Activated naive CD8-positive, alpha-beta T cell treated with anti-CD3 and anti-CD28 coated beads, Interleukin-2, amount 10 ng/mL, durations not matched to agents 7 days and 5 days (primary cell): ENCODE measurements at places on chromosomes 12 and 14.

DNA sequence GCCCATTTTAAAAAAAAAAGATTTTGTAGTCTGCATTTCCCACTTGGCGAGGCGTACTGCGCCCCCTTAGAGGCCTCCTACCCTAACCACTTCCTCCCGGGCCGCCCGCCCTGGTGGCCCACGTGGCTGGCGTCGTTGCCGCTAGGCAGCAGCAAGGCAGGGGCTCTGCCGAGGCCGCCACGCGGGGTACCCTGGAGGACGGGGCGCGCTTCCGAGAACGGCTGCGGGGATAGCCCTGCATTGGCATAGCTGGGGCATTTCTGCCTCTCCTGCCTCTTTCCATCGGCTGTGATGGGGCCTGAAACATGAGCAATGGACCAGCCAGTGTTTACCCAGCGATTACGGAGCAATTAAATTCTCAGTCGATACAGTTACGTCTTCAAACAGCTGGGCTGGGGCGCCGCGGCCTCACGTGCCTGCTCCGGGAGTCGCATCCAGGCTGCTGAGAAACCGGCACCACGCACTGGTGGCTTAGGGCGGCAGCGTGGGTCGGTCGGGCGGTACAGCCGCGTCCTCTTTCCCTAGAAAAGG, 38.0 kb downstream of the IQSEC3 start:
- peak; percentile 59 for DNase-seq

DNA sequence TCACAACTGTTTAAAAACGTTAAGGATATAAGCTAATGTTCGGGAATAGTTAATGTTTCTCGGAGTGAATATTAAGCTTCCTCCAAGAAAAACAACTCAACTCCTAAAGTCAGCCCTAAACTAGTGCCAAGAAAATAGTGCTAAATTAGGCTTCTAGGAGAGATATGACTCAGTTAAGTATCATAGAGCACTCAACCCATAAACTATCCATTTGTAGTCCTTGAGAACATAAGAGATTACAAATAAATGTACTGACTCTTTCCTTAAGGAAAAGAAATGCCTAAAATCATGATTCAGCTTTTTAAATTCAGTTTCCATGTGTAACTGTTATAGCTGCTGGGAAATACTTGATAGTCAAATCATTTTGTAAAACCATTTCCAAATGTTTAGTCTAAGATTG, 117.1 kb downstream of the HMGA2 start:
- no peak for DNase-seq

- DNase-seq = no peak
Measured at GRCh38 chr12:43291516-43291915, 260.5 kb downstream of the ADAMTS20 start.

GRCh38 chr12:125593269-125593668, 528.0 kb downstream of the AACS start:
- DNase-seq = no peak

- DNase-seq = no peak
Measured at GRCh38 chr12:12353807-12354206, 3.1 kb upstream of the BORCS5 start.

DNA sequence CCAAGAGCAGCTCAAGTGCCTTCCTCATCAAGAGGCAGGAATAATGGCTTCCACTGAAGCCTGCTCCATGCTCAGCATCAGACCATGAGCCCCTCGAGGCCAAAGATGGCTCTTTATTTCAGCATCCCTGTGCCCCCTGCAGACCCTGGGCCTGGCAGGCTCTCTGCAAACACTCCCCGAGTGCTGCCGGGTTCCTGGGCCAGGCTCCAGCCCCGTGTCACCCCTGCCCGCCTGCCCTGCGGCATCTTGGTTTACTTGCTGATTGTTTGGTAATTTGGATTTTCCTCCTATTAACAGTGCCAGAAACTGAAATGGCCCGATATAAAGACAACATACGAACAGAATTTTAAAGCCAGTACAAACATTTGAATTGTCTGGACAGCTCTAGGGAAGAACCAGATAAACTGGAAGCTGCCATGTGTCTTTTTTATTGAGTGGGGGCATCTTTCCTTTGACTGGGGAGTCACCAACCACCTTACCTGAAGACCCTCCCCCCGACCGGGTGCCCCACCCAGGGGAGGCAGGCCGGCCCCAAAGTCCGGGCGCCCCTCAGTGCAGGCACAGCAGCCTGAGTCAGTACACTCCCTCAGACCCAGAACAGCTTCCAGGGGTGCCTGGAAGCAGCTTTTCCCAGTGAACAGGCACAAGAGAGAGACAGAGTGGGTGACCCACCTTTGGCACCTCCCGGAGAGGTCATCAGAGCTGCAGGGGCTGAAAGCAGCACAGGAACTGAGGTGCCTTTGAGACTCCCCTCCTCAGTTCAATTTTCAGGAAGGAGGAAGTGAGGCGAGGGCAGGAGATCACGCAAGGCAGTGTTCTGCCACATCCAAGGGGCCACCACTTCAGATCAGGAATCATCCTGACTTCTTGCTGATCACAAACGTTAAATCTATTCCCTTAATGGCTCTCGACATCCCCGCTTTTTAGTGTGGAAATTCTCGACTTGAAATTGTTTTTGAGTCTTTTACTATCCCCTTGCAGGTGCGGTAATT, 30.6 kb downstream of the ITPK1 start:
- DNase-seq = no peak

- DNase-seq = no peak
Measured at GRCh38 chr12:109642506-109643132, 69.0 kb downstream of the MVK start.

- DNase-seq = no peak
Measured at GRCh38 chr14:27836386-27836785, 930.2 kb upstream of the FOXG1 start.

DNA sequence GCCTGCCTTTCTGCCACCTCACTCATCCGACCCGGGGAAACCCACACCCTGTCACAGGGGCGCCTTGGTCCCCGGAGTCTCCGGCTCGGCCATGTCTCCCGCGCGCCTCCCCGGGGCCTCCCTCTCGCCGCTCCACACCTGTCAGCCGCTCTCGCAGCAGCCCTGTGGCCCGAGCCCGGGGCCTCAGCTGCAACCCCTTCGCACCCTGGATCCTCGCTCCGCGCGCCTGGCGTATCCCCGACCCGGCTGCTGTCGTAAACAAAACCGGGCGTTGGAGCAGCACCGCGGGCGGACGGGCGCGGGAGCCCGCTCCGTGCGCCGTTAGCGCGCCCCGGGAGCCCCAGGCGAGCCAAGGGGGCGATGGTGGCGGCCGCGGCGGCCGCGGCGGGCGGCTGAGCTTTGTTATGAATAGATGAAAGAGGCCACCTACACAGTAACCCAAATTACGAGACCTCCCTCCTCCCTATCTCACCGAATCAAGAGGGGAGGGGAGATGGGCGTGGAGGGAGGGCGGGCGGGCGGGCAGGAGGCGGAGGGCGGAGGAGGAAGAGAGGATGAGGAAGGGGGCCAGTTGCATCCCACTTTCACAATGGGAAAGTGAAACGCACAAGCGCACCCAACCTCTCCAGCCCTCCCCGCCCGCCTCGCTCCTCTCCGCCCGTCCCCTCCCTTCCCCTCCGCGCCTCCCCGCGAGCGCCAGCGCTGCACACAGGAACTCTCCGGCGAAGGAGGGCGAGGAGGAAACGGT, at the start of gene PLXNC1:
TSS of gene PLXNC1 (plus strand) at position 587 of the 748 bp plus-strand sequence. CDS start 395 bp downstream, outside the sequence.
- peak; percentile 79 for DNase-seq

DNA sequence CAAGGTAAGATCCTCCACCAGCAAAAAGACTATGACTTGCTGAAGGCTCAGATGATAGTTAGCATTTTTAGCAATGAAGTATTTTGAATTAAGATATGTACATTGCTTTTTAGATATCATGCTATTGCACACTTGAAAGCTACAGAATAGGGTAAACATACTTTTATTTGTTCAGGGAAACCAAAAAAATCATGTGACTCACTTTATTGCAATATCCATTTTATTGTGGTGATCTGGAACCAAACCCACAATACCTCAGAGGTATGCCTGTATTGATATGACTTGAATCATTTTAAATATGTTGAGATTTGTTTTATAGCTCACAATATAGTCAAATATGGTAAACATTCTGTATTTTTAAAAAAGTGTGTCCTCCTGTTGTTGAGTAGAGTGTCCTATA, 96.1 kb downstream of the DIO3 start:
- DNase-seq = no peak

GRCh38 chr14:74704656-74705055, 8.2 kb downstream of the AREL1 start:
- no peak for DNase-seq

GRCh38 chr12:102891756-102892155, 25.3 kb downstream of the PAH start:
- DNase-seq = no peak

DNA sequence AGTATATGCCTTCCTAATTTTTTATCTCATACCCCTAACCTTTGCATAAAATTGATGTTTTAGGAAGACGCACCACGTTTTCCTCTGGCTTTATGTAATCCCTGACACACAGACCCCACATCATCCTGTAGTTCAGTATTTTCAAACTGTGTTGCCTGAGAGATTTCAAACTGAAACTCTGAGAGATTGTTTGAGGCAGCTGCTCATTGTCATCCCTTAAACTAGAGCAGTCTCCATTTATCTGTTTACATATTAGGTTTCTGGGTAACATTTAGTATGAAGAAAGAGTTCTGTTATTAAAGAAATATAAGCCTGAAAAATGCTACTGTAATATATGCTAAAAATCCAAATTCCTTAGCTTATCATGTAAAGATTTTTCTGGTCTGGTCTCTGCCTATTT, 24.3 kb downstream of the MNAT1 start:
- no peak for DNase-seq
